ENCODE measurements at places on chromosomes 13 and 19.

GRCh38 chr13:75693227-75693626, 57.1 kb downstream of the LMO7 start:
- no peak for DNase-seq

DNA sequence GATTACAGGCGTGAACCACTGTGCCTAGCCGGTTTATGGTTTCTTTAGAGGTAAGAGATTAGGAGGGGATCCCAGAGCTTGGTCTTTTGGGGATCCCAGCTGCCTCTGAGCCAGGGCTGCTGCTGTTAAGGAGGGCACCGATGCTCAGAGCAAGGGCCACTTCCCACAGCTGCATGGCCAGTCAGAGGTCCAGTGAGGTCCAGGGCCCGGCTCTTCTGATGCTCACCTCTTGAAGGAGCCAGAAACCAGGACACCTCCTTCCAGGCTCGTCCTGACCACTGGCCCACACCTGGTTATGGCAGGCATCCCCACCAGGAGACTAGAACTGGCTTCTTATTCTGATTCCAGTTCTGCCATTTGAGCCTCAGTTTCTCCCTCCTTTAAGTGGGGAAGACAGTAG, 149.0 kb downstream of the TEX29 start:
- no peak for DNase-seq

DNA sequence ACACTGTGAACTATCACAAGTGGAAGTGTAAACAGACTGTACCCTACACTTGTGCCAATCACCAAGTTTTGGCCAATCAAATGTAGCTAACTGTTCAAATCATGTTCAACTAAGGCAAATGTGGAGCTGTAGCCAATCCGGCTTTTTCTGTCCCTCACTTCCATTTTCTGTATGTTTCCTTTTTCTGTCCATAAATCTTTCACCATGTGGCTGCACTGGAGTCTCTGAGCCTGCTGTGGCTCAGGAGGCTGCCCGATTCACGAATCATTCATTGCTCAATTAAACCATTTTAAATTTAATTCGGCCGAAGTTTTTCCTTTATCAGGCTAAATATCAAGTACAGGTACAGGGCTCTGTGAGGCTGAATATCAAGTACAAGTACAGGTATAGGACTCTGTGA, 216.5 kb downstream of the RFC3 start:
- no peak for DNase-seq

DNA sequence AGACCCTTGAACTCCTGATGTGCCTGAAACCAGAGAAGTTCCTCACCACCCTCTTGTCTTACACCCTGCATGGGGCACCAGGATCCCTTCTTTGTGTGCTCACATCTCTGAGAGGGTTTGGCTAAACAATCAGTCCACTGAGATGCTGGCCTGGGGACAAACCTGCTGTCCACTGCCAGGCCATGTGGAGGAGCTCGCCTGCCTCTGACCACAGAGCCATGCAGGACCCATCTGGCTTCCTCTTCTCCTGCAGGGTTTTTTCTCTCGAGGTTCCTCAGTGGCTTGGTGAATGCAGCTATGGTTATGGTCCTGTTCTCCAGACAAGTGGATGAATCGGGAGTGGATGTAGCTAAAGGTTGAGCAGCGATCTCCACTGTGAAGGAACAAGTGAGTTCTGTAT, 49.1 kb upstream of the MEDAG start:
- no peak for DNase-seq

DNA sequence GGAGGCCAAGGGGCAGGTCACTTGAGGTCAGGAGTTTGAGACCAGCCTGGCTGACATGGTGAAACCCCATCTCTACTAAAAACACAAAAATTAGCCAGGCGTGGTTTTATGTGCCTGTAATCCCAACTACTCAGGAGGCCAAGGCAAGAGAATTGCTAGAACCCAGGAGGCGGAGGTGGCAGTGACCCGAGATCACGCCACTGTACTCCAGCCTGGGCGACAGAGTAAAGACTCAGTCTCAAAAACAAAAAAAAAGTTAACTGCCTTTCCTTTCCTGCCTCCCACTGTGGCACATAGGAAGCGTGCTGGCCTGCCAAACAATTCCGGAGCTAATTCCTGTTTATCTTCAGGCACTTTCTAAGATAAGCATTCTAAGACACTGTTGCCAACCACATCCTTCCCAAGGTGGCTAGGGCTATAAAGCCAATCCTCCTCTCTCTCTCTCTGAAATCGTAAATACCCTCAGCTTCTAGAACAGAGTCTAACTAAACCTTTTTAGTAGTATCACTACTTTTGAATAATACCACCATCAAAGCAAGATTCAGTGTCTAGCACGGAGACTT, 21.6 kb downstream of the SLC25A30 start:
- DNase-seq, result peak; percentile 21

GRCh38 chr13:97502706-97503105, 68.7 kb downstream of the RAP2A start:
- DNase-seq, result no peak

DNA sequence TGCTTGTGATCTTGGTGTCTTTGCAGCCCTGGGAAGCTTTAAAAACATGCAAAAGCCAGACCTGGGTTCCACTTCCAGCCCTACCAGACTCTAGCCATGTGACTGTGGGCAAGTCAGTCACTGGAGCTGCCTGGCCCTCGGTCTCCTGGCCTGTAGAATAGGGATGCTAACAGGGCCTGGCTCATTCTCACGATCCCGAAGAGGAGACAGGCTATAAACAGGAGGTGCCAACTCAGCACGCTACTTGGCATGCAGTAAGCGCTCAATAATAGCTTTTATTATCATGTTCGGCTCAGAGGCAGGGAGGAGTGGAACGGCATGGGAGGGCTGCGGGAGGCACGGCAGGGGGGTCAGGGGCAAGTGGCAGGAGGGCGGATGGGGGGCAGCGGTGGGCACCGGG, 1.7 kb downstream of the CTXN1 start:
- no peak for DNase-seq

GRCh38 chr13:58343076-58343475, 711.5 kb downstream of the PCDH17 start:
- DNase-seq, result no peak

GRCh38 chr13:114056205-114057013, 76.0 kb downstream of the RASA3 start:
- no peak for DNase-seq

DNA sequence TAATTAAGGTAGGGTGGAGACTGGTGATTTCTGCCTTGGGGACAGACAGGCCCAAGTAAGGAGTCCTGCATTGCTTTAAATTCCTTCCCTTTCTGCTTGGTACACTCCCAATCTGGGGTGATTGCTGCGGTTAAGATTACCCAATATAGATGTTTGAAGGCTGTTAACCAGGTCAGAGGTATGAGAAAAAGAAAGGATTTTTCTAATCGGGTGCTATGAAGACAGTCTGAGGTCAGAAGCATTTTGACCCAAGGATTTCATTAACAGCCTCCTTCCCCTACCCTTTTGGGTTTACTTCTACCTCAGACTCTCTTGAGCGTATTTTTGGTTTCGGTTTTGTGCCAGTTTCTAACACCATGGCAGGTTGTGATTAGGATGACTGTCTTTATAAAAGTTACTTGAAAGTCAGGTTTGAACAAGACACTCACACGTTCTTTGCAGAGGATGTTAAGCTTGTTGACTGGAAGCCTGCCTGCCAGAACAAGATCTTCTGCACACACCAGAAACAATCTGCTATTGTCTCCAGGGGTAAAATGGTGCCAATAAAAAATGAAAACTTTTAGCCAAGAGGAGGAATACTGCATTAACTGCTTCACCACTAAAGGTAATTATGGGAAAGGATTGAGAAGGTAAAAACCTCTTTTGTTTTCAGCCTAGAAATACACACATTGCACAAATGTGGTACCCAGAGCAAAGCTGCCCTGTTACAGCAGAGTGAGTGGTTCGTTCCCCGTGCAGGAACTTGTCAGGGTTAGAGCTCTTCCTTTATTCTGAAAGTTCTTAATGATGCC, 108.8 kb downstream of the NDFIP2 start:
- DNase-seq, result no peak

DNA sequence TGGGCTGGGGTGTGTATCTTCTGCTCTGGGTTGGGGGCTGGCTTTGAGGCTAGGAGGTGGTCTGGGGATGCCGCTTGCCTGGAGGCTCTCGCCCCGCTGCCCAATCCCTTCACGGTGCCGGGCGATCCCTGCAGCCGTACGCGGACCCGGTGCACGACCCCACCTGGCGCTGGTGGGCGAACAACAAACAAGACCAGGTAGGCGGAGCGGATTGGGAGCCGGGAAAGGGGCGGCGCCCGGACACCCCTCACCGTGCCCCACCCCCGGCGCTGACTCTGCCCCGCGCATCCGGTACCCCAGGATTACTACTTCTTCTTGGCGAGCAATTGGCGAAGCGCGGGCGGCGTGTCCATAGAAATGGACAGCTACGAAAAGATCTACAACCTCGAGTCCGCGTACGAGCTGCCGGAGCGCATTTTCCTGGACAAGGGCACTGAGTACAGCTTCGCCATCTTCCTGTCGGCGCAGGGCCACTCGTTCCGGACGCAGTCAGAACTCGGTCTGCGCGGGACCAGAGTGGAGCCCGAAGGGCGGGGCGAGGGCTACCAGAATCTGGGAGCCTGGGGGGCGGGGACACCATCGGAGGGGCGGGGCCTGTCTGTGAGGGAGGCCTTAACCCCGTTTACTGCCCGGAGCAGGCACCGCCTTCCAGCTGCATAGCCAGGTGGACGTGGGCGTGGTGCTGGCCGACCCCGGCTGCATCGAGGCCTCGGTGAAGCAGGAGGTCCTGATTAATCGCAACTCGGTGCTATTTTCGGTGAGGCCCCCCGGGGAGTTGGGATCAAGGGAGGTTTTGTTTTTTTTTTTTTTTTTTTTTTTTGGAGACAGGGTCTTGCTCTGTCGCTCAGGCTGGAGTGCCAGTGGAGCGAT, 12.1 kb upstream of the PSMD8 start:
- DNase-seq, result peak; percentile 69

- no peak for DNase-seq
Measured at GRCh38 chr13:51308781-51309180, 30.7 kb upstream of the SERPINE3 start.

- no peak for DNase-seq
Measured at GRCh38 chr13:71149046-71149445, 718.0 kb downstream of the DACH1 start.

- no peak for DNase-seq
Measured at GRCh38 chr13:44362394-44363040, 11.1 kb upstream of the SERP2 start.

DNA sequence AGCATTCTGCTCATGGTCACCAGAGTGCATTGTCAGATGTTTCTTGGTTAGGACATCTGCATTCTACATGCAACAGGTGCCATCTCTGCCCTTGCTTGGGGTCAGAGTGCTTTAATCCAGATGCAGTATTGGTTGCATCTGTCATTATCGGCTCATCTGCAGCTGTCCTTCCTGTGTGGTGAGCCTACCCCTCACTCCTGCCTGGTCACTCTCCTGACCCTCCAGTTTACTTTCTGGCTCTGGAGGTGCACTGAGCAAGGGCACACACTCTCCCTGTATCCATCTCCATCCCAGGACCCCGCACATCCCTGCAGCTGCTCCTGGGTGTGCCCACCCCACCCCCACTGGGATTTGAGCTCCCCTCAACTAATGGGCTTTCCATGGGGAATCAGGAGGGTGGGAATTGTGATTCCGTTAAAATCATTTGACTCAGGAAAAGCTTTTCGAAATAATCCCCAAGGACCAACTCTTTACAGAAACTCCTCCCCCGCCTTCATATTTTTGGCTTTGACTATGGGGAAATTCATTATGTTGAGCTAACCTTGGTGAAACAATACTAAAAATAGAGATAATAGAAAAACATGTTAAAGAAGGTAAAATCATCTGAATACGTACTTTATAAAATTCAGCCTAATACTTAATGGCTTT, 70.2 kb downstream of the COL4A2 start:
- DNase-seq, result no peak

DNA sequence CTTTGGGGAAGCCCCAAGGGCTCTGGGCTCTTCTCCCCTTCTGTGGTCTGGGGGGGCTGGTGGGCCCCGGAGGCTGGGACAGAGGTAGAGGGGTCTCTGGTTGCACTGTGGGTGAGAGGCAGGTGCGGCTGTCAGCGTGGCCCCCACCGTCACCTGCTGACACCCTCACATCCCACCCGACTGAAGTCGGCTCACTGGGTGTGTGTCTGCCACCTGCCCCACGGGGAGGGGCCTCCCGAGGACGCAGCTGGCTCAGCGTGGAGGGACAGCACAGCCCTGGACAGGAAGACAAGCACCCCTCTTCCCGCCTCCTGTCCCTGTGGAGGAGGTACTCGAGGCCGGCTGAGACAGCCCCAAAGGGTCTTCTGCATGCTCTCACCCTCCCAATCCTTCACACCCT, 2.2 kb upstream of the TMEM86B start:
- DNase-seq, result no peak
